ENCODE measurements at places on chromosomes 16 and 17.

DNA sequence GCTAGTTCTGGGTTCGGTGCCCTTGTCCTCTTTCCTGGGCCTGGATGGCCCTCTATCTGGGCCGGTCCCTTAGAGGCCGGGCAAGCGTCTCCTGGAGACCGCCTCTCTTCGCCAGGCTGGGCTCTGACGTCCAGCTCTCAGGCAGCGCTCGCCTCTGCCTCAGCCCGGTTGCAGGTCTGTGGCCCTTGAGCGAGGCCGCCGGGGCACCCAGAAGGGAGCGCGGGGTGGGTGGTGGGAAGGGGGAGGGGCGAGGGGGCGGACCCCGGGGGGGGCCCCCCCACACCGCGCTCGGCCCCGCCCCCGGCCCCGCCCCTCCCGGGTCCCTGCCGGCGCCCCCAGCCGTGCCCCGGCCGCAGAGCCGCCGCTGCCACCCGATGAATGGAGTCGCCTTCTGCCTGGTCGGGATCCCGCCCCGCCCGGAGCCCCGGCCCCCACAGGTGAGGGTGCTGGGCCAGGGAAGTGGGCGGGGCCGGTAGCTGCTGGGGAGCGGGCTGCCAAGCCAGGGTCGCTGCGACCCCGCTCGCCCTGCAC lies at the start of gene ARHGAP23:
Gene ARHGAP23, plus strand, starts transcription at position 353 of the 531 bp plus-strand sequence. Its CDS starts 22 bp downstream, at position 375.
- DNase-seq = no peak

- DNase-seq = peak; percentile 35
These were observed 498 bp upstream of the PLEKHG4 start for GRCh38 chr16:67278773-67279295.

GRCh38 chr17:77644181-77645071 lies 314.1 kb upstream of the TNRC6C start:
- no peak for DNase-seq

DNA sequence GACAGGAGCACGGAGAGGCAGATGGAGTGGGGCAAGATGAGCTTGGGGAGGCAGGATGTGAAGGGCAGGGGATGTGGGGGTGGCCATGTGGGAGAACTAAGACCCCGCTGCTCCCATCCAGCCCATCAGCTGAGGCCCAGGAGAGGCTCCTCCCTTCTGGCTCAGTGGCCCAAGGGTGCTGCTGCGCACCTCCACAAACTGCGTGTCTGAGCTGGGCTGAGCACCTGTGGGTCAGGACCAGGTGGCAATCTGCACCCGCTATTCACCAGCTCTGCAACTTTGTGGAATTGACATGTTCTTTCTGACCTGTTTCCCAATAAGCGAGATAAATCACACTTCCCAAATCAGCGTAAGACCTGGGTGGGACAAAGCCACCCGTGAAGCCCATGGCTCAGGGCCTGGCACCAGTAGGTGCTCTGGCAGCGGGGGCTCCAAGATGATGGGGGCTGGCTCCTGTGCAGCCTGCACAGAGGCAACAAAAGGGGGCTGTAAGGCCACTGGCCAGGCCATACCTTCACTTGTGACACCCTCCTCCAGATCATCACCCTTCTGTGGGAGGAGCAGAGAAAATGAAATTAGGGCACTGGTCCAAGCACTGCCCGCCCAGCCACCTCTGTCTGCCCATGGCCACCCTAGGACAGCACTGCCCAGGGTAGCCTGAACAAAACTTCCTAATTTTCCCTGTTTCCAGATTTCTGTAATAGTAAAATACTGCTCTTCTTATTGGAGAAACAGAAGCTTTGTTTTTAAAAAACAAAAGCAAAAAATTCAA lies 11.7 kb upstream of the SREBF1 start:
- DNase-seq = no peak

- DNase-seq = no peak
These were observed 1010.9 kb downstream of the KCNJ18 start for GRCh38 chr17:22703204-22703603.

- DNase-seq = no peak
These were observed 30.0 kb upstream of the CLEC18A start for GRCh38 chr16:69921127-69921526.

DNA sequence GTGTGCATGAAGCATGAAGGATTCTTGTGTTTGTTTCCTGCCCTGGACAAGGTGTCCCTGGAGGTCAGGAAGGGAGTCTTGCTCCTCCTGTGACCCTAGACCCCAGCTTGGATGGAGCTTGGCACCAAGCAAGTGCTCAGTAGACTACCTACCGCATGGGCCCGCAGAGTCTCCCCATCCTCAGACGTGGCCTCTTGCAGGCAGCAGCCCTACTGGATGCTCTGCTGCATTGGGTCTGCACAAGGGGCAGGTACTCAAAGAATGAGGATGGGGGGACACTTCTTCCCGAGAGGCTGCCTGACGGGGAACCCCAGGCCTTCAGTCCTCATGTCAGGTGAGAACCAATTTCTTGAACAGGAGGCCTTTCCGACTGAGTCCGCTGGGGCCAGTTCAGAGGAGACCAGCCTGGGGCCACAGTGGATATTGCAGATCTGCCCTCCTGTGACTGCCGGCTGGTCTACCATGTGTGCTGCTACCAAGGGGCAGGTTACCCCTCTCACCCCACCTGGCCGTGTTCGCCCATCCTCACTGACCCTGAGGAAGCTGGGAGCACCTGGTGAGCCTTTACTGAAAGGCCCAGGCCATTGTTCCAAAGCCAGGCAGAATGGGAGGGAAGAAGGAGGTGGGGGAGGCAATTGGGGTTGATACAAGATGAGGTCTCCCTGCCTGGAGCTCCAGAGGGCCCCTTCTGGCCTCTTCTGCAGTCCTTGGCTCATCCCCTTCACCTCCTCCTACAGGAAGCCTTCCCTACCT lies 206.3 kb downstream of the RAB11FIP4 start:
- DNase-seq = no peak

GRCh38 chr16:80123189-80123588 lies 417.6 kb upstream of the DYNLRB2 start:
- no peak for DNase-seq

- DNase-seq = no peak
These were observed 25.3 kb downstream of the G6PC3 start for GRCh38 chr17:44095647-44096496.

GRCh38 chr17:56699186-56699894 lies 105.8 kb downstream of the NOG start:
- DNase-seq = no peak

DNA sequence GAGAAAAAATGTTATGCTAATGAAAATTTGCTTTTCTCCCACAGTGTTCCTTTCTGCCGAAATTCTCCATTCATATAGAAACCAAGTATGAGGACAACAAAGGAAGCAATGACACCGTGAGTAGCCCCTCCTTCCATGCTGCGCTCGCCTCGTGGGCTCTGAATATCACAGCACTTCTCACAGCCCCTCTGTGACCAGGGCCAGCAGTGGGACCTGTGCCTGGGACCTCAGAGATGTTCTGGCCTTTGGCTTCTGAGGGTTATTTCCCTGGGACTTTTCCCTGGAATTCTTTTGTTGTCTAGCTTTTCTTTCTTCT lies 139.6 kb upstream of the NOL11 start:
- DNase-seq = no peak

- no peak for DNase-seq
These were observed 96.9 kb upstream of the ADAMTS18 start for GRCh38 chr16:77531752-77532151.

GRCh38 chr17:74097450-74098135 lies 105.9 kb upstream of the RPL38 start:
- DNase-seq = no peak

DNA sequence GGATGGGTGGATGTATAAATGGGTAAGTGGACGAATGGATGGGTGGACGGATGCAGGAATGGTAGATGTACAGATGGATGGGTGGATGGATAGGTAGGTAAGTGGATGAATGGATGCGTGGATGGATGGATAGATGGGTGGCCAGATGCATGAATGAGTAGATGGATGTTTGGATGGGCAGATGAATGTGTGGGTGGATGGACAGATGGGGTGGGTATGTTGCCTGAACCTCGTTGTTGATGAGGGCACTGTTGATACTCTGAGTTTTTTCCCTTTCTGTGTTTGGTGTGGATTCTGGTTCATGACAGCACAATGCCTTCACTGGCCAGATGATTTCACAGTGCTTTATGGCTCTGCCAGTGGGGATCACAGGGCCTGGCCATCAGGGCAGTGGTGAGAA lies 208.3 kb downstream of the NPIPB11 start:
- DNase-seq = no peak

DNA sequence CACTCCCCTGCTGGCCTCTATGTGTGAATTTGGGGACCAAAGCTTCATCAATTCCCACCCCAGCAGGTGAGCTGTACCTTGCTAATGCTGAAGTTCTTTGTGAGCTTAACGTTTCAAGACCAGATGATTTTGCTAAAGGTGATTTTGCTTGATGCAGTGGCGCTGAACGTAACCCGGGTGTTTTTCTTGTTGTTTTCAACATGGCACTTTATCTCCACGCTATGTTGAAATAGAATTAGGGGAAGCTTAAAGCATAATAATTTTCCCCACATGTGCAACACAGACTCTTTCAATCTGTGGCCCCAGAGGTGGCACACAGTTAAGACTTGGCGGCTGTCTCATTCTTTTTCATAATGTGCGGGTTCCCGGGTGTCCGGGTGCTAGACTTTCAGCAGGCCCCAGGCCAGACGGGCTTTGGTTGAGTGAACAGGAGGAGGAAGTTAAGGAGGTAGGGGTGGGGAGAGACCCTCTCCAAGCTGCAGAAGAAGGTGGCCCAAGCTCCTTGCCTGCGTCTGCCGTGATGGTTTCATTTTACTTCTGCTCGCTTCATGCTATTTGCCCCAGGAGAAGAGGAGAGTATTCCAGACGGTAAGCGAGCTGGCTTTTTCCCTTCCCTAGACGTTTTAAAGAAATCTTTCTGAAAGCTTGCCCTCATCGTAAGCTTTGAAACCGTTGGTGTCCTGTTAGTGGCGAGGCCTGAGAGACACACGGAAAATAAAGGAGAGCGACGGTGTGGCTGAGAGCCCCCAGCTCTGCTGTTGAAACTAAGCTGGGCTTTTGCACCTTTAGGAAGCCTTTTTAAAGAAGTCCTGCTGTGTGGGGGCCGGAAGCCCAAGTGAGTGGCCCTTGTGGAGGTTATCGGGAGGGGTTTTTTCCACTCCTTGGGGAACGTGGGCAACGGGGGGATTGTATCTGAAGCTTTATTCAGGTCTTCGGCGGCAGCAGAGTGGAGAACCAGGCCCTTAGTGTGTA lies 4.2 kb downstream of the FOXC2 start:
- DNase-seq = no peak

- no peak for DNase-seq
These were observed 54.8 kb upstream of the MAP3K14 start for GRCh38 chr17:45371414-45372324.

GRCh38 chr16:19883966-19884485 lies 622 bp downstream of the GPRC5B start:
- no peak for DNase-seq

- no peak for DNase-seq
These were observed 127.2 kb downstream of the AXIN2 start for GRCh38 chr17:65434251-65434650.

DNA sequence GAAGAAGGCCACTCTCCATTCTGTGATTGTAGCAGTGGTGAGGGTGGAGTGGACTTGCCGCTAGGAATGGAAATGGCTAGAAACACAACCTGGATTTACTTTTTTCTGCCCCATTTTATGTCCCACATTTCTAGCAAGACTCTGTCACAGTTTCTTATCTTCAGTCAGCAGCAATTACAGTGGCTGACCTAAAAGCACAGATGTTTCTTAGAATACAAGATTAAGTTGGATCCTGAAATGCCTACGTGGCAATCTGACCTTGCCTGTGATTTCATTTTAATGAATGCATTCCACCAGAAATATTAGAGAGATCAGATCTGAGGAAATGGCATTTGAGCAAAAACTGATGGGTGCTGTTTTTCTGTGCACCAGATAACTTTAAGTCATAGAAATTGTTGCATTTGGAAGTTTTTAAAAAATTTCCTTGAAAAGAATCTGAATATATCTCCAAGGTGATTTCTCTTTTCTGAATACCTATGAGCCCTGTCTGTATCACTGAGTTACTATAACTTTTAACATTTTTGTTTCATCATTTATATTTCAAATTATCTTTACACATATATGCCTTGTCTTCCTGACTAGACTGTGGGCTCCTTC lies 5.4 kb downstream of the HEATR3 start:
- DNase-seq = no peak

- DNase-seq = no peak
These were observed 15.1 kb downstream of the MAP3K14 start for GRCh38 chr17:45301674-45302073.

- DNase-seq = no peak
These were observed 1.2 kb downstream of the UBALD2 start for GRCh38 chr17:76266244-76266938.

GRCh38 chr16:57840833-57841232 lies 38.5 kb upstream of the KIFC3 start:
- no peak for DNase-seq

Data from CD8-positive, alpha-beta T cell (primary cell).